CD4-positive, alpha-beta T cell treated with Interleukin-4 for 1 hour (primary cell): ENCODE measurements at places on chromosomes 5 and 9.

DNA sequence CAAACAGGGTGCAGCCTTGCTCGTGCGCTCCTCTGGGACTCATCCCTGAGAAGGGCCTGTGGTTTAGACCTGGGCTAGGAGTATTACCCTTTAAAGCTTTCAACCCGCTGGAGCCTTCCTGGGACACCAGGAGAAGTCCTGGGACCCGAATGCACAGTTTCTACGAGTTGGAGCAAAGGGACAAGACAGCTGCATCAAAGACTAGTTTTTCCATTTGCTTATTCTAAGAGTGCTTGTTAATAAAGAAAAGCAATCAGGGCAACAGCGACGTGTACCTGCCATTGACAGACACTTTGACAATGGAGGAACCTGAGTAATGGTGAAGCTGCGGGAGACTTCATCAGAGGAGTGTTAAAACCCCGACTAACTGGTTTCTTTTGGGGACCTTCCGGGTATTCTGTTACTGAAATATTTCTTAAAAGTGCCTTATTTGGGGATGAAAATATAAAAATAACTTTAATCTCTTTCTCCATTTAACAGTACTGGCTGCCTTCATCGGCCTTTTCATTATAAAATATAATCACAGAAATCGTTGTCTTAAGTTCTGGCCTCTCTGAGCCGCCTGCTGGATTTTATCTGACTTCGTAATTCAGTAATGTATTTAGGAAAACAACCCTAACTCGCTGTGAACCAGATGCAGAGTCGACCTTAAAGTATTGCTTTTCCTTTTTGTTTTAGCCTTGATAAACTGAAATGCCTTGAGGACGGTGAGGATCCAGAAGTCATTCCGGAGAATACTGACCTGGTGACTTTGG lies 732 bp downstream of the SNAPC3 start:
- peak; percentile 17 for DNase-seq

DNA sequence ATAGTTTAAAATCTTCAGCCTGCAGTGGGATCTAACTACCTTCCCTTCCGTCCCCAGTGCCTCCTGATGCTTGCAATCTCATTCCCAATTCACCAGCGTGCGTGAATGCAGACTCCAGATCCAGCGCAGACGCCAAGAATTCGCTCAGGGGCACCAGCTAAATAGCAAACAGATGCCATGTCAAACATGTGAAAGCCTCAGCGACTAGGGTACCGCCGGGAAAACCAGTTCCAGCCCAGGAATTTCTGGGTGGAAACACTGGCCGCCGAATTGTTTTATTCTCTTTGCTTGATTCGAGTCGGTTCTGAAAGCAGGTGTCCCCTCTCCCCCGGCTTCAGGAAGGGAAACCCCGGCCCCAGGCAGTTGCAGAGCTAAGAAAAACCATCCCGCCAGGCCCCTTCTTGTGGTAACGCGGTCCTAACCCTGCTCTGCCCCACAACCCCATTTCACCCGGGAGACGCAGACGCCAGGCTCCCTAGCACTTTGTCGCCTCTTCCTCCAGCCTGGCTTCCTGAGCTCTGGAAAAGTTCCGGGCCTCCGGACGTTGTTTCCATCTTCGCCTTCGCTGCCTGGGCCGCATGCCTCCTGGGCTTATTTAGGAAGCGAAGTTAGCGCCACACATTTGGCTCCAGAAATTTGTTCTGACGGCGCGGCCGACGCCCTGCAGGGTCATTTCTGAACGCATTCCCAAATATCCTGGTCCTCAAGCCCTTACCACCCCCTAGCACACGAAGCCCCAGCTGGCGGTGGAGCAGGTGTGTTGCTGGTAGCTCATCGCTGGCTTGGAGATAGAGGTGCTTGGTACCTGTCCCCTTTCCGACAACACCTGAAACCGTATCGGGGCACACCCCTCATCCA lies 665 bp upstream of the LVRN start:
- DNase-seq, result no peak

DNA sequence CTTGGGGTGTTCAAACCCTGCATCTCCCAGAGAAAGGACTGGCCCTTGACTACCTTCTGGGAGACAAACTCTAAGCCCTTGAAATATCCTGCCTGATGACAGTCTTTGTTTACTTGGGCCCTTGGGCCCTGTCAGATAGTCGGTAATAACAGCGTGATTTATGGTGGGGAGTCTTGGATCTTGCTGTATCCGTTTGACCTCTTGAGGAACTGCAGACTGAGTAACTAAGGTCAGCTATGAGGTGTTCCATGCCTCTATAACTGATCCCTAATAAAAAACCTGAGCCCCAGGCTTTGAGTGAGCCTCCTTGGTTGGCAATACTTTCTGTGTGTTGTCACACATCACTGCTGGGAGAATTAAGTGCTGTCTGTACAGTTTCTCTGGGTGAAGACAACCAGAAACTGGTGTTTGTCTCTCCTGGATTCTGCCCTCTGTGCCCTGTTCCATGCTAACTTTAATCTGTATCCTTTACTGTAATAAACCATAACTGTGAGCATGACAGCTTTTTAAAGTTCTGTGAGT lies 56.2 kb upstream of the ANKRD33B start:
- DNase-seq, result no peak

GRCh38 chr5:168104811-168105481 lies 186.5 kb upstream of the WWC1 start:
- DNase-seq, result no peak

GRCh38 chr5:126143622-126144021 lies 279.6 kb upstream of the GRAMD2B start:
- no peak for DNase-seq

DNA sequence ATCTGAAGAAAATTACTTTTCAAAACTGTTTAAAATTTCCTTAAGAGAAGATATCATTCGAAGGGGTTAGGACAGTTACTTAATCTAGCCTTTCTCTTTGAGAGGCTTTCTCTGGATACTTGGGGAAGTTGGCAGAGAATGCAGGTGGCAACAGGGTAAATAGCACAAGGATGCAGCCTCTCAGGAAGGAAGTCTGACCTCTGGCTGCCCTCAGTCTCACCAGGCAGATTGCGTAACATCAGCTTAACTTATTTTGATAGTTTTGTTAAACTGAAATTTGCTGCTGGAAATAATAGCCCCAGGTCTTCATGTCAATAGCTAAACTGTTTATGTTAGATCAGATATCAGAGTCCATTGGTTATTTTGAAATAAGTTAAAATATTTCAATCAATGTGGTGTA lies 20.4 kb downstream of the CCDC192 start:
- no peak for DNase-seq

DNA sequence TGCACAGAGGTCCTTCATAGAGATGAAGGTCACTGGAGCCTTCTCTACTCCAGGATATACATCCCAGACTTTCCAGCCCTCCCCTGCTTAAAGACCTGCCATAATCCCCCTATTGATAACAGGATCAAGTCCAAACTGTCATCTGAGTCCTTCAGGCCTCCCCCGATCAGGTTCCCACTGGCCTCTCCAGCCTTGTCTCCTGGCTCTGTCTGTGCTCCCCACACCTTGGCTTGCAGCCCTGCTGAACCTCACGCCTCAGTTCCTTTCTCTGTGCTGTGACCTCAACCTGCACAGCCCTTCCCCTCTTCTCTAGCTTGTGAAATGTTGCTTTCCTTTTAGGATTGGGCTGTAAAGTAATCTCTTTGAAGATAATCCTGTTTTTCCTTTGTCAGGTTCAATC lies 2.5 kb upstream of the HRH2 start:
- DNase-seq, result no peak

- DNase-seq, result no peak
These were observed 239.4 kb downstream of the LURAP1L start for GRCh38 chr9:13013991-13014883.

GRCh38 chr5:5348576-5348975 lies 73.9 kb upstream of the ICE1 start:
- DNase-seq, result no peak

DNA sequence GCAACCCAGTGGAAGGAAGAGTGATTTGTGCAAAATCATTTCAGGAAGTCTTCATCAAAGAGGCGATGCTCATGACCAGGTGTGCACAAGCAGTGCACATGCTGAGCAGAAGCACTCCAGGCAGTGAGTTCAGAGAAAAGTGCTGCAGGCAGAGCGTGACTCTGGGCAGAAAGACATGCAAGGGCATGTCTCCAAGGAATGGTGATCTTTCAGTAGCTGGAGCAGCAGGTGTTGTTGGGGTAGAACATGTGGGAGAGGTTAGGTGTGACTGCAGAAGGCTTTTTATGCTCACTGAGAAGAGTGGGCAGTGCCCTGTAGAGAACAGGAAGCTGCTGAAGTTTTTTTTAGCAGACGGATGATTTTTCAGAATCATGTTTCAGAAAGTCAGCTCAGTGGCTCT lies 545.4 kb upstream of the TLE4 start:
- DNase-seq, result no peak

DNA sequence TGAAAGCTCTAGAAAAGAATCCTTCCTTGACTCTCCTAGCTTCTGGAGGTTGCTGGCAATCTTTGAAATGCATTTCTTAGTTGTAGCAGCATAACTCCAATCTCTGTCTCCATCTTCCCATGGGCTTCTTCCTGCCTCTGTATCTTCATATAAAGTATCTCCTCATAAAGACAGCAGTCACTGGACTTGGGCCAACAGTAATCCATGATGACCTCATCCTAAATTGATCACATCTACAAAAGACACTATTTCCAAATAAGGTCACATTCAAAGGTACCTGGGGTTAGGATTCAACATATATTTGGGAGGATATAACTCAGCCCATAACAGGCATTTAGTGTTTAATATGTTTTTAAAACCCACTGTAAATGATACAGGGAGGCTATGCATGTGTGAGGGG lies 123.3 kb downstream of the MLLT3 start:
- no peak for DNase-seq

GRCh38 chr5:92428415-92428814 lies 1045.3 kb upstream of the ARRDC3 start:
- DNase-seq, result no peak

DNA sequence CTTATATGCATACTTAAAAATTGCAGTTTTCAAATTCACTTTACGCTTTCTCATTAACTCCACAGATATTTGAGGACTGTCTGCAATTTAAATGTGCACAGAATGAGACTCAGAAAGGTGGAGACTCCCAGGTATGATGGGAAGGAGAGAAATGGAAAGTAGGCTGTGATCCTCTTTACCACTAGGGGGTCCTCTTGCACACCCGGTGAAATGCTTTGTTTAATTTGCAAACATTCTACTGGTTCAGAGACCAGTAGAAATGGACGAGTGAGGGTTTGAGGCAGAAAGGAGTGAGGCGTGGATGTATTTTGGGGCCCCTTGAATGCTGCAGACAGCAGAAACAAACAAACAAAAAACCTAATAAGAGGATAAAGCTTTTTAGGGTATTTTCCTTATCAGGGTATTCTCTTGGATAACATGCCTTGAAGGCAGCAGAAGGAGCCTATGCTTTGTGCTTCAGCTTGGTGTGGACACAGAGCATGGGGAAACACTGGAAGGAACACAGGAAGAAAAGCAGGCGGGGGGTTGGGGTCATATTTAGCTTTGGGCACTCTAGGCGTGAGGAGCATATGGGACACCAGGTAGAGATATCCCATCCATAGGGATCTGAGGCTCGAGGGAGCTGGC lies 410.1 kb downstream of the DMRT2 start:
- peak; percentile 8 for DNase-seq

DNA sequence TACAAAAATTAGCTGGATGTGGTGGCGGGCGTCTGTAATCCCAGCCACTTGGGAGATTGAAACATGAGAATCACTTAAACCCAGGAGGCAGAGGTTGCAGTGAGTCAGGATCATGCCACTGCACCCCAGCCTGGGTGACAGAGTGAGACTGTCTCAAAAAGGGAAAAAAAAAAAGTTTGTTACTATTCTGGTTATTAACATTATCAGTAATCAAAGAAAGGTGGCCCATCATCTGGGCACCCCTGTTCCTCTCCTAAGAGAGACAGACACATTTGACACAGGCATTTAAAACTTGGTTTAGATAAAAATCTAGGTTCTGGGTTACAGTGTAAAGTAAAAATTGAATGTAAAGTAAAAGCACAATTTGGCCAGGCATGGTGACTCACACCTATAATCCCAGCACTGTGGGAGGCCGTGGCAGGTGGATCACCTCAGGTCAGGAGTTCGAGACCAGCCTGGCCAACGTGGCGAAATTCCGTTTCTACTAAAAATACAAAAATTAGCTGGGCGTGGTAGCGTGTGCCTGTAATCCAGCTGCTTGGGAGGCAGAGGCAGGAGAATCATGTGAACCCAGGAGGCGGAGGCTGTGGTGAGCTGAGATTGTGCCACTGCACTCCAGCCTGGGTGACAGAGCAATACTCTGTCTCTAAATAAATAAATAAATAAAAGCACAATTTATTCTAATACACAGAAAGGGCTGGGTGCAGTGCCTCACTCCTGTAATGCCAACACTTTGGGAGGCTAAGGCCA lies 16.7 kb upstream of the PHYHD1 start:
- DNase-seq, result no peak

GRCh38 chr5:6349387-6349786 lies 29.0 kb downstream of the MED10 start:
- DNase-seq, result no peak
